ENCODE measurements at places on chromosomes 6 and 20. TPM values are rescaled to one million over a fixed set of nuclear protein-coding genes. Genes with fewer than 3 reads are reported as not detected.
A peak's percentile ranks its signal among the peaks of the same experiment; 100 is the strongest.

GRCh38 chr20:35120012-35120701 lies 27.0 kb downstream of the EDEM2 start:
- H3K4me1 ChIP-seq = no peaks in the 10 kb centered on the region
- H3K27ac ChIP-seq = no peak overlapping the region
- no peak for DNase-seq
- H3K36me3 ChIP-seq = no peaks in the 10 kb centered on the region
- no peak overlapping the region for H3K4me3 ChIP-seq
- H3K27me3 ChIP-seq = no peaks in the 10 kb centered on the region

DNA sequence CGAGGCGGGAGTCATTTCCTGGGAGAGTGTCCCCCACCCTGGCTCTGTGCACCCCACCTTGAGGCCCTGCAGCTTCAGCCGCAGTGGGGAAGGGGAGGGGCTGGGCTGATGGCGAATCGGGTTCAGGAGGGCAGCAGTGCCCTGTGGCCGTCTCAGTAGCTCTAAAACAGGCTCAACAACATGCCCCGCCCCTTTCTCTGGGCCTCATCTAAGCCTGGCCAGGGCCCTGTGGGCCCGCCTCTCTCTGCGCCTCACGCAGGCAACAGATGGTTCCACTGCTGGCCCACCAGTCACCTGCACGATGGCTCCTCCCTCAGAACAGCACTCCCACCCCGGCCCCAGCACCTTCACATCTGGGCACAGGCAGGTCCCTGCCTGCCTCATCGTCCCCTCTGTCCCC lies 30.2 kb downstream of the CHRNA4 start:
- no peak overlapping the region for H3K4me3 ChIP-seq
- no peaks in the 10 kb centered on the region for H3K27me3 ChIP-seq
- H3K4me1 ChIP-seq = no peaks in the 10 kb centered on the region
- no peaks in the 10 kb centered on the region for H3K36me3 ChIP-seq
- no peak overlapping the region for H3K27ac ChIP-seq
- DNase-seq = peak; percentile 62

DNA sequence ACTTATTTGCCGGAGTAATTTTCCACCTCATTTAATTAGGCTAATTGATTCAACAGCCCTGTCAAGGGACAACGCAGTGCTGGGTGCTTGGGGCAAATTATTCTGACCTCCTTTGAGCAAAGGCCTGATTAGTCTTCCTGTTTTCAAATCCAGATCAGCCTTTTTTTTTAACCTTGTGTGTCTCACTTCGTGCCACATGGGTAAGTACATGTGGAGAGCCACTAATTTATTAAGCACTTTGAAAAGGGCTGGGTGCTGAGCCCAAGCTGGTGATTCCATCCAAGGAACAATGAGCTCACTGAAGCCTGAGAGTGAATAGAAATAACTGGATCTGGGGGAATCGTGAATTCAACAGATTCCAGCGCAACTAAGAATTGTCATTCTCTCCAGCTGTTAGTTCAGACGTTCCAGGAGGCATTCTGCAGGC lies 229.3 kb downstream of the CLIC5 start:
- DNase-seq = peak; percentile 91
- no peaks in the 10 kb centered on the region for H3K27me3 ChIP-seq
- H3K36me3 ChIP-seq = no peaks in the 10 kb centered on the region
- H3K27ac ChIP-seq = peak overlapping the region; percentile 70
- peaks cover 37% of the 10 kb centered on the region for H3K4me1 ChIP-seq

The DEFB121 gene
- total RNA-seq = not detected

The CRISP2 gene
- total RNA-seq = not detected

All from neural progenitor cell (in vitro differentiated cells).